NCI-H1105 (cell line): ENCODE measurements at places on chromosomes 3 and 15.

DNA sequence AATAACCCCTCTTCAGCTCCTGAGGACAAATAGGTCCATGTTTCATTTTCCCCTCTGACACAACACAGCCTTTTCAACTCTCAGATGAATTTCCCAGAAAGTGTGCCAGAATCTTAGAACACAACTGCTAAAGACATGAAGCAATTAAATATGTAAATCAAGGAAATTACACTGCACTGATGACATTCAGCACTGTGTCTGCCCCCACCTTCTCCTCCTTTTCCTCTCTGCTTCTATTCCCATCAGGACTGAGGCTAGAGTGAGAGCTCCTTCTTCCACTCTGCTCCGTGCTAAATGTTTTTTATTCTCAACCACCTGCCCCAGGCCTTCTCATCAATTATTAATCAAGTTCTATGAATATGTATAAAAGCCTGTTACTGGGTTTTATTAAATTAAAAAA, 596.1 kb downstream of the TUSC7 start:
- no peak for DNase-seq

- no peak for DNase-seq
Measured at GRCh38 chr15:32959077-32959476, 235.4 kb downstream of the FMN1 start.

DNA sequence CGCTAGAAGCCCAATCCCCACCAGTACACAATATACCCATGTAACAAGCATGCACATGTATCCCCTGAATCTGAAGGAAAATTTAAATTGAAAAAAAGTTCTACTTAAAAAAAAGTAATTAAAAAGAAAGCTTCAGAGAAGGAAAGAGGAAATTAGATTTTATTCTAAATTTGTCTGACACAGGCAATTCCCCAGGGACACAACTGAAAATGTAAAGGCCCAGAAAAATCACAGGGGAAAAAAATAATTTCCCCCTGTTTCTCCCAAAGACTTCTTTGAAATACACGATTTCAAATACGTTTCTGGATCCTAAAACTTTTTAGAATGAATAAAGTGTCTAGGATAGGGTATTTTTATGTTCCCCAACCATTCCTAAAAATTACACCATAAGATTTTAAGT, 42.9 kb downstream of the SEMA5B start:
- DNase-seq, result no peak

- no peak for DNase-seq
Measured at GRCh38 chr3:129161860-129162271, 1.0 kb upstream of the ISY1 start.

- no peak for DNase-seq
Measured at GRCh38 chr3:189841473-189842205, 210.4 kb downstream of the TP63 start.
